ENCODE measurements at places on chromosomes 11 and 22.

DNA sequence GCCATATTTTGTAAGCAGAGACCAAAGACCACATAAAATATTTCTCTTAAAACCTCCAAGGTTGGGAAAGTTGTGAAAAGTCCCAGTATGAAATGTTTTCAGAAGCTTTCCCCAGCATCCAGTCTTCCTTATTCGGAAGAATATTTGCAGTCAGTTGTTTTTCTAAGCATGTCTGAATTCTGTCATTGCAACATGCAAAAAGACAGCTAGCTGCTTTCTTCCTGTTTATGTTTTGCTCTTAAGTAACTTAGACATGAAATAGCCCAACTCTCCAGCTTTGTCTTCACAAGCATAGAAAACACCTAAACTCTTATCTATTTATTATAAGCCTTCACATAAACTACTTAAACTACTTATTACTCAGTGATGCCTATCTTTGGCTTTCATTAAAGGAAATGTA lies 57.9 kb upstream of the MMP13 start:
- DNase-seq: no peak

DNA sequence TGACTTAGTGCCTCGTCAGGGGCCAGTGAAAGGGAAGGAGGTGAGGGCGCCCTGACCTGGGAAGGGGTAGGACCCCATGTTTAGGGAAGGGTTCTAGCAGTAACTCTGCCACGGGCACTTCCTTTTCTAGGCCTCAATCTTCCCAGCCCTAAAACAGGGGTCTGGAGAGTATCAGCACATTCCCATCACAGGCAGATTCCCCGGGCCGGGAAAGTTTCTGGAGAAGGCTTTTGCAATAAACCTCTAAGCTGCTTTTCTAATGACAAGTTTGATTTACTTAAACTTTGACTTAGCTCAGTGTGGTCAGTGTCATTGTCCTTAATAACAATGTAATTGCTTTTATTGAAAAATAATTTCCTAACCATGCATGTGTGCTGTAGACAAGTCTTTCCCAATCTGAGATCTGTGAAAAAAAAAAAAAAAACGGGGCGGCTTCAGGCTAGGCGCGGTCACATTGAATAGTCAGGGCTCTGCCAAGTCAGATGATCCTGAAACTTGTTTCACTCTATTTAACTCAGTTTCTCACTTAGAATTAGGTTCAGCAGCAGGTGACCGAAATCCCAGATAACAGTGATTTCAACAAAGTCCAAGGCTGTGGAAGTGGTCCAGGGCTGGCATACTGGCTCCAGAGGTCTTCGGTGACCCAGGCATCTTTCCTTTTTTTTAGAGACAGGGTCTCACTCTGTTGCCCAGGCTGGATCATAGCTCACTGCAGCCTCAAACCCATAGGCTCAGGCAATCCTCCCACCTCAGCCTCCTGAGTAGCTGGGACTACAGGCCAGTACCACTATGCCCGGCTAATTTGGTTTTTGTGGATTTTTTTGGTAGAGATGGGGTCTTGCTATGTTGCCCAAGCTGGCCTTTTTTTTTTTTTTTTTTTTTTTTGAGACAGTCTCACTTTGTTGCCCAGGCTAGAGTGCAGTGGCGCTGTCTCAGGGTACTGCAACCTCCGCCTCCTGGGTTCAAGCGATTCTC lies 19.5 kb upstream of the TAB1 start:
- DNase-seq: no peak

DNA sequence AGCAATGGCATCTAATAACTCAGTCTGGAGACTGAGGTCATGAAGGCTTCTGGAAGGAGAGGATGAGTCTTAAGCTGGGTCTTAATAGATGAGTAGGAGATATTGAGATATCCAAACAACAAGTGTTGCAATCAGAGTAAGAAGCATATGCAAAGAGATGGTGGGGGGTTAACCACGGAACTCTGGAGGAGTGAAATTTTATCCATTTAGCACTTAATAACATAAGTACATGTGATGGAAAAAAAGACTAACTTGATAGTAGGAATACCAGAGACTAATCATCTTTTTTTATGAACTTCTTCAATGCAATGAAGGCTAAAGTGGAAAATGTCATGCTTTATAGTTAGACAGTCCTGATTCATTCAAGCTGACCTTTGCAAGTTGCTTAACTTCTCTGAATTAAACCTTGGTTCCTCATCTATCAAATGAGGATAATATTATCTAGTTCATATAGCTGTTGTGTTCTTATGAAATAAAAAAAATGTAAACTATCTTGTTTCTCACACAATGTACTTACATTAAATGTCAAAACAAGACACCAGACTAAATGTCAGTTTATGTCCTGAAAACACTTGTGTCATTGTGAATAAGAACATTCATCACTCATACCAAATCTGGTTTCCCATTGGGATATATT lies 403.1 kb upstream of the CCDC90B start:
- no peak for DNase-seq

DNA sequence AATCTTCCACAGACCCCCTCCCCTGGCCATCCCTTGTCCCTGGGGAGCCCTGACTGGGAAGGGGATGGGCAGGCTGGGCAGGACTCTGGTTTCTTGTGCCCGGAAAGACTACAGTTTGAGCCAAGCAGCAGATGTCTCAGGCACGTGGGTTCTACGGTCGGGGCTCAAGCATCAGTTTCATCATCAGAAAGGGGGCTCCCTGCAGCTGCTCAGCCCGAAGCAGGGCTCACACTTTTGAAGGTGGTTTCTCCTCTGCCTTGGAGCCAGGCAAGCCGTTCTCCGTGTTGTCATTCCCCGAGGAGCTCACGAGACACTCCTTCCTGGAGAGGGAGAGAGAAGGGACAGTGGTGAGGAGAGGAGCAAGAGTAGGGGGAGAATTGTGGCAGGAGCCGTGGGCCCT lies 15.8 kb downstream of the SCN4B start:
- DNase-seq: no peak
